BE2C (cell line): ENCODE measurements at places on chromosomes 3 and 15.

DNA sequence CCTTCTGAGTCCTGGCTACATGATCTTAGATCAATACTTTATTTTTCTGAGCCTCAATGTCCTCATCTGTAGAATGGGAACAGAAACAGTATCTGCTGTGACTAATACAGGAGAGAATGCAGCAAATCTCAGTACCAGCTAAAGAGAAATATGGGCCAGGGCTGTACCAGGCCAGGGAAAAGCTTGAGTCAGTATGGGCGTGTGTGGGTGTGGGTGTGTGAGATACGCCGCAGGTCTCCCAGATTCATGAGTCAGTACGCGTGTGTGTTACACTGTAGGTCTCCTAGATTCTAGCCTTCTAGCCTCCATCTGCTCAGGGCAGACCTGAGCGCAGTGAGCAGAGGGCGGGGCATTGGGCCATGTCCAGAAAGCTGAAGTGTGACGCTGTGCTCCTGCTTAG, 15.2 kb downstream of the GNAI2 start:
- DNase-seq = no peak

DNA sequence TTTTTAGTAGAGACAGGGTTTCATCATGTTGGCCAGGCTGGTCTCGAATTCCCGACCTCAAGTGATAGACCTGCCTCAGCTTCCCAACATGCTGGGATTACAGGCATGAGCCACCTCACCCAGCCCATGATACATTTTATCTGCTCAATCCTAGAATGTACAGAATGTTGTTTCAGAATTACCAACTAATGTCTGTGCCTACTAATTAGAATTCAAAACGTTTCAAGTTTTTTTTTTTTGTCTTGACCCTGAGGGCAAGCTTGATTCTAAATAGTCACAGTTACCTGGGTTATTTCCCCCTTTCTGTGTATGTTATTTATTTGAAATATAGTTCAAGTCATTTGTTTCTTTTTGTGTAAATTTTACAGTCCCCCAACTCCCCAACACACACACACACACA, 5.3 kb upstream of the KIF23 start:
- no peak for DNase-seq

- DNase-seq = no peak
These were observed 22.7 kb upstream of the ATP2B2 start for GRCh38 chr3:10528046-10528445.

DNA sequence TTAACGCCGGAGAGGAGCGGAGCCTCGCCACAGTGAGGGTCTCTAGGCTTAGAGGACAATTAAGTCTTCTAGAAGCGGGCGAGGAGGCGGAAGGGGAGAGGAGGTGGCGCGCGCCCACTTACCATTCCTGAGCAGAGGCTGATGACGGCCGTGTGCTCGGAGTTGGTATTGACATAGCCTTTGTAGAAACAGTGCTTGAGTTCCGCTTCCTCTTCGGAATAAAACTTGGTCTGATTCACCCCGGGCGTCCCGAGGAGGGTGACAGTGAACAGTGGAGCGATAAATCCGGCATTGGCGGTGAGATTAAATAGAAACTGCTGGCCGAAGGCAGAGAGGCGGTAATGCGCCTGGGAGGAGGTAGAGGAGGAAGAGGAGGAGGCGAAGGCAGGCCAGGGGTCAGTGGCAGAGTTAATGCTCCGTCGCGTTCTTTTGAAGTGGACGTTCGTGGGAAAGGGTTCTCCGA, 1.3 kb downstream of the ADAMTS9 start:
- no peak for DNase-seq

- no peak for DNase-seq
These were observed 38.4 kb upstream of the TUSC7 start for GRCh38 chr3:116671151-116671550.

GRCh38 chr3:169676925-169677537, 13.5 kb upstream of the MECOM start:
- DNase-seq = no peak

GRCh38 chr3:38157595-38157994, 7.7 kb upstream of the OXSR1 start:
- no peak for DNase-seq

- peak; percentile 86 for DNase-seq
These were observed 6.0 kb downstream of the PLIN1 start for GRCh38 chr15:89673165-89673512.

DNA sequence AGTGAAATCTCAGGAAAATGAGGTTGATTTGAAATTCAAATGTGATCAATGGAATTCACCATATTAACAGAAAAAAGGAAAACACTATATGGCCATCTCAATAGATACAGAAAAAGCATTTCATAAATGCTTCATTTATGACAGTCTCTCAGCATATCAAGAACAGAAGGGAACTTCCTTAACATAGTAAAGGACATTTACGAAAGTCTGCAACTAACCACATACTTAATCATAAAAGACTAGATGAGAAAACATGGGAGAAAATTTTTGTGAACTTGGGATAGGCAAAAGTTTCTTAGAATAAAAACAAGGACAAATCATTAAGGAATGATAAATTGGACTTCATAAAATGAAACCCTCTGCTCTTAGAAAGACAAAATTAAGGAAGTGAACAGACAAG, 24.7 kb upstream of the TIPARP start:
- DNase-seq = no peak

DNA sequence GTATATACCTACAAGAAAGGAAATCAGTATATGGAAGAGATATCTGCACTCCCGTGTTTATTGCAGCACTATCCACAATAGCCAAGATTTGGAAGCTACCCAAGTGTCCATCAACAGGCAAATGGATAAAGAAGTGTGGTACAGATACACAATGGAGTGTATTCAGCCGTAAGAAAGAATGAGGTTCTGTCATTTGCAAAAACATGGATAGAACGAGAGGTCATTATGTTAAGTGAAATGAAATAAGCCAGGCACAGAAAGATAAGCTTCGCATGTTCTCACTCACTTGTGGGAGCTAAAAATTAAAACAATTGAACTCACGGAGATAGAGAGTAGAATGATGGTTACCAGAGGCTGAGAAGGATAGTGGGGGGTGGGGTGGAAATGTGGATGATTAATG, 53.1 kb downstream of the FAM81A start:
- DNase-seq = no peak

DNA sequence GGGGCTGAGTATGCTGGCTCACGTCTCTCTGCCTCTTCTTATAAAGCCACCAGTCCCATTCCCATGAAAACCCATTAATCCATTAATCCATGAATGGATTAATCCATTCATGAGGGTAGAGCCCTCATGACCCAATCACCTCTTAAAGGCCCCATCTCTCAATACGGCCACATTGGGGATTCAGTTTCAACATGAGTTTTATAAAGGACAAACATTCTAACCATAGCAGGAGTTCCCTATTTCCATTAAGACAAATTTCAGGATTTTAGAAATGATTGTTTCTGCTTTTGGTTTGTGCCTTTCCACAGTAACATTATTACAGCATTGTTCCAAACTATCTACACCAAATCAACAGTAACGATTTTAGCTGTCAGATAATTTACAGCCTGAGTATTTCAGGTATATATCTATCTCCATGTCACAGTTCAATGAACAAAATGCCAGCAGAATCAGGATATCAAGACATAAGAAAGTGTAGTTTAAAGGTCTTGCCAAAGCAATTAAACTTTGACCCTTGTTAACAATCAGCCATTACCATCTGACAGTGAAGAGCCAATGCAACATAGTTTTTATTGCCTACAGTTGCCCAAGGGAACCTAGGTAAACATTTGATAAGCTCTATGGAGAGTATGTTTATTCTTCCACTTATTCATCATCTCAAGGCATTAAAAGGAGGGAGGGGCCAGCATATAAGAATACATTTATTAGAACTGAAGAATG, 3.8 kb downstream of the TSPAN3 start:
- no peak for DNase-seq

DNA sequence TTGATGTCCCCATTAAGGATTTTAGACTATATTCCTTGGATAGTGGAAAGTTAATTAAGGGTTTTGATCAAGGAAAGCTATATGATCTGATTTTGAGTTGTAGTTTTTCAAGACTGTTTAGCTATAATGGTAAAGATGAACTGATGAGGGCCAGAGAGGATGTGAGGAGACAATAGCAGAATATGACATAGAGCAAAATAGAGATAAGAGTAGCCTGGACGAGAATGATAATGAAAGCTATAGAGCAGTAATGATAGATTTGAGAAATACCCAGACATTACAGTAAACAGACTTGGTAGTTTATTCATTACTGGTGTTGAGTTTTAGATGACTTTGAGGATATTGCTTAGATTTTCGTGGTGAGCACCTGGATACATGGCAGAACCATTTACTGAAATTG, 3.8 kb downstream of the SUCNR1 start:
- DNase-seq = no peak
